ENCODE measurements at places on chromosomes 2 and 18.

GRCh38 chr18:11383381-11383780, 226.0 kb upstream of the SLC35G4 start:
- no peaks in the 10 kb centered on the region for H3K4me1 ChIP-seq
- no peak overlapping the region for H3K4me3 ChIP-seq
- no peaks in the 10 kb centered on the region for H3K36me3 ChIP-seq
- H3K27me3 ChIP-seq, result no peaks in the 10 kb centered on the region
- H3K27ac ChIP-seq, result no peak overlapping the region
- DNase-seq, result no peak

DNA sequence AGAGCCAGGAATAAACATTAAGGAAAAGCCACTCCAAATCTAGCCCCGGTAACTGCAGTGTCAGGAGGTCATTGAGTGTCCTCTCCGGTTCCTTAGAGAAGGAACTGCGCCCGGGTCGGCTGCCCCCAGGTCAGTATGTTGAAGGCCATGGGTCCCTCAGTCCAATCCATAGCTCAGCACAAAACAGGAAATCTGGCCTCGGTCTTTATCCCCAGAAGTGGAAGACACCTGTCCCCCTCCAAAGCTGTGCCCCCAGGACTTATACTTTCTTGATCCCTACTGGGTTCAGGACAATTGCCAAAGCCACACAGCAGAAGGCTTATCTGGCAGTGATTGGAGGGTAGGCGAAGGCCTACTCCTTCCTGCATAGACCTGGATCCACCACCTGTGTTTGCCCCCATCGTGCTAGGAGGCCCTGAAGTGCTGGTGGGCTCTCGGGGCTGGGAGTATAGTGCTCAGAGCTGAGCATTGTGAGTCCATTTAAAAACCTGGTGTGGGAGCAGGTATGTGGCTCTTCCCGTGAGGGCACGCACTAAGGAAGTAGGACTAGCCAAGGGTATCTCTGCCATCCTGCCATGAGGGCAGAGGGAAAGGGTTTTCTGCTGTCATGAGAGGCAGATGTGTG, 178.6 kb downstream of the SEPTIN10 start:
- H3K27ac ChIP-seq, result no peak overlapping the region
- no peaks in the 10 kb centered on the region for H3K4me1 ChIP-seq
- H3K4me3 ChIP-seq, result no peak overlapping the region

GRCh38 chr18:13300029-13300428, 81.5 kb downstream of the LDLRAD4 start:
- H3K27ac ChIP-seq, result no peak overlapping the region
- H3K4me1 ChIP-seq, result peaks cover 5% of the 10 kb centered on the region
- DNase-seq, result no peak
- H3K27me3 ChIP-seq, result no peaks in the 10 kb centered on the region
- no peaks in the 10 kb centered on the region for H3K36me3 ChIP-seq

GRCh38 chr2:147320146-147320545, 524.7 kb upstream of the ACVR2A start:
- H3K4me3 ChIP-seq, result no peak overlapping the region
- H3K36me3 ChIP-seq, result no peaks in the 10 kb centered on the region
- H3K27me3 ChIP-seq, result no peaks in the 10 kb centered on the region
- no peak overlapping the region for H3K27ac ChIP-seq

DNA sequence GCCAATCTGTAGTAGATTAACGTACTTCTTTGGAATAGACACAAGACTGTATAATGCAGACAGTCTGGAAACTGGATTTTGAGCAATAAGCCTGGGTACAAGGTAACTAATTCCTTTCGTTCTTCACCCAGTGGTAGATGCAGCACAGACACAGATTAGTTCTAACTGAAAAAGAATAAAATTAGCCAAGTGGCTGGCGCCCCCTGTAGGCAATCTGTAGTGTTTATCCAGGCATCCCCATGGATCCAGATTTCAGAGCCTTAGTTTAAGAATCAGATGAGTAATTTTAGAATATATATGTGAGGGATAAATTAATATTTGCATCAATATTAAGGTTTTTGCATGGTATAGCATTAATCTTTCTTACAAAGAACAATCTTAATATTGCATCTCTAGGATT, 563.9 kb downstream of the DCC start:
- H3K4me3 ChIP-seq, result no peak overlapping the region
- DNase-seq, result peak; percentile 10
- H3K27ac ChIP-seq, result no peak overlapping the region
- no peaks in the 10 kb centered on the region for H3K36me3 ChIP-seq

GRCh38 chr18:2258954-2259353, 312.4 kb downstream of the METTL4 start:
- H3K36me3 ChIP-seq, result no peaks in the 10 kb centered on the region
- DNase-seq, result no peak
- H3K27ac ChIP-seq, result no peak overlapping the region
- no peaks in the 10 kb centered on the region for H3K27me3 ChIP-seq
- no peaks in the 10 kb centered on the region for H3K4me1 ChIP-seq

- H3K27ac ChIP-seq, result no peak overlapping the region
- peak; percentile 76 for DNase-seq
- no peak overlapping the region for H3K4me3 ChIP-seq
- H3K36me3 ChIP-seq, result no peaks in the 10 kb centered on the region
- H3K27me3 ChIP-seq, result no peaks in the 10 kb centered on the region
- H3K4me1 ChIP-seq, result no peaks in the 10 kb centered on the region
Measured at GRCh38 chr2:237072067-237072931, 13.4 kb upstream of the COPS8 start.

GRCh38 chr18:76459687-76460350, 35.2 kb downstream of the ZNF516 start:
- no peaks in the 10 kb centered on the region for H3K36me3 ChIP-seq
- peak; percentile 99 for DNase-seq
- H3K4me3 ChIP-seq, result no peak overlapping the region
- peaks cover 33% of the 10 kb centered on the region for H3K4me1 ChIP-seq

DNA sequence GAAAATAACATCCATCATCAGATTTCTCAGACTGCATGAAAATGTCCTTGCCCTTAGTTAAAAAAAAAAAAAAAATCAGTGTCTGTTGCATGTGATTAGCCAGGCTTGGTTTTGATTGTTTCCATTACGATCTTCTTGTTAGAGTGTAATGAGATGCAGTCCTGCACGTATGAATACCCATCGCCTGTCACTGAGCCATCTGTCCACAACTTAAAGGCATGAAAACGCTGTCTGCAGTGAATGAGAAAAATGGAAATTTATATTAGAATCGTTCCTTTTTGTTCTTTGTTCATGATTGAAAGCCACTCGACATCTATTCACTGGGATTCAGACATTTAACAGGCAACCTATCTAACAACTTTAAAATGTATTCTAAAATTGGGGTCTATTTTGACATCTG, 521.7 kb upstream of the SPHKAP start:
- no peaks in the 10 kb centered on the region for H3K36me3 ChIP-seq
- H3K27ac ChIP-seq, result no peak overlapping the region

DNA sequence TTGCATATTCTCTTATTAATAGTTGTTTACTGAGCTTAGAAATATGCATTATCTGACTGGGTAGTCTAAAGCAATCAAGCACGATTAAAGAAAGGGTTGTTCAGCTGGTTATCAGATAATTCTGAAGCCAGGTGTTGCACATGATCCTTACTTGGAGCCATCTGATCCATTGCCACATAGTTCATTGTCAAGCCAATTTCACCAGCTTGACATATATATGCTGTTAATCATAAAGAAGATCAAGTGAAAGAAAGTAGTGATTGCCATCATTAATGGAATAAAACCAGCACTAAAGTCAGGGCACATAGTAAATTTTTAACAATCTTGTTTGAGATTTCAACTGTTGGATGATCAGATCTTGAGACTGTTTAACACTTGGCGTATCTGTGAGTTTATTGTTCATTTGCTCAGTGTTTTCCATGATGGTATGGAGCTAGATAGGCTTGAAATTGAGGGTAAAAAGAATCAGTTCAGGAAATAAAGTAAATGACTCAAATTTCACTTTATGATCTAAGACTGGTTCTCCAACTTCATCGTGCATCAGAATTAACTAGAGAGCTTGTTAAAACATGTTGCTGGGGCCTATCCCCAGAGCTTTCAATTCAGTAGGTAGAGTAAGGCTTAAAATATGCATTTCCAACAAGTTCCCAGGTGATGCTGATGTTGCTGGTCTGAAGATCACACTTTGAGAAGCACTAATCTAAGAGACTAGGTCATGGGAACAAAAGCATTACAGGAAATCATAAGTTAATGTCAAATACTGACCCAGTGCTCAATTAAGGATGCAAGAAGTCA, 539.6 kb downstream of the SATB2 start:
- no peak overlapping the region for H3K4me3 ChIP-seq
- no peaks in the 10 kb centered on the region for H3K36me3 ChIP-seq
- no peaks in the 10 kb centered on the region for H3K27me3 ChIP-seq

DNA sequence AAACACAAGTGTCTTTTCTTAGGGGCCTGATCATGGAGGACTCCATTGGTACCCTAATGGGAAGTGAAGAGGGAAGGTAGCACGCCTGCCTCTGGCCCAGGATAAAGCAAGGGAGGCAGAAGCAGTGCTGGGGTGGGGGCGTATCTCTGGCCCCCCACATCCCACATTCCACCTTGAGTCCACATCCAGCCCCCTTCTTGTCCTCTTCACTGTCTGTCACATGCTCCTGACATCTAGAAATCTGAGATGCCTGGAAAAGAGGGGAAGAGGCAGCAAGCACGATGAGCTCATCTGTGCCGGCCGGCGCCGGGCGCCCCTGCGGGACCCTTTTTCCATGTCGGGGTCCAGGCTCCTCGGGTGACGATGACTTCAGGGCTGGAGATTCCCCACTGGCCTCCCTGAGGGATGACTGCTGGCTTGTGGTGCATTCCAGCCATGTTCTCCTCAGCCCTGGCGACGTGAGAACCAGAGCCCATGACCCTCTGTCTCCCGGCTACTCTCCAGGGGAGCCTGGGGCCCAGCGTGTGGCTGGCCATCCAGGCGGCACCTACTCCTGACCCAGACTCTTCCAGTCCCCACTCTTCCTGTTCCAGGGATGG, 277.5 kb downstream of the DYSF start:
- H3K27ac ChIP-seq, result no peak overlapping the region
- no peaks in the 10 kb centered on the region for H3K36me3 ChIP-seq
- no peaks in the 10 kb centered on the region for H3K4me1 ChIP-seq

GRCh38 chr2:174777347-174778084, 13.2 kb upstream of the CHRNA1 start:
- H3K4me3 ChIP-seq, result no peak overlapping the region
- H3K27me3 ChIP-seq, result no peaks in the 10 kb centered on the region
- H3K36me3 ChIP-seq, result no peaks in the 10 kb centered on the region

GRCh38 chr2:151560289-151560688, 150.6 kb downstream of the RIF1 start:
- peak; percentile 49 for DNase-seq
- peaks cover under 1% of the 10 kb centered on the region for H3K27me3 ChIP-seq
- peaks cover 6% of the 10 kb centered on the region for H3K4me1 ChIP-seq
- no peaks in the 10 kb centered on the region for H3K36me3 ChIP-seq

- peaks cover 49% of the 10 kb centered on the region for H3K4me1 ChIP-seq
- peak overlapping the region; percentile 65 for H3K27ac ChIP-seq
- H3K4me3 ChIP-seq, result no peak overlapping the region
- peak; percentile 42 for DNase-seq
Measured at GRCh38 chr2:47223980-47224379, 68.9 kb upstream of the STPG4 start.

DNA sequence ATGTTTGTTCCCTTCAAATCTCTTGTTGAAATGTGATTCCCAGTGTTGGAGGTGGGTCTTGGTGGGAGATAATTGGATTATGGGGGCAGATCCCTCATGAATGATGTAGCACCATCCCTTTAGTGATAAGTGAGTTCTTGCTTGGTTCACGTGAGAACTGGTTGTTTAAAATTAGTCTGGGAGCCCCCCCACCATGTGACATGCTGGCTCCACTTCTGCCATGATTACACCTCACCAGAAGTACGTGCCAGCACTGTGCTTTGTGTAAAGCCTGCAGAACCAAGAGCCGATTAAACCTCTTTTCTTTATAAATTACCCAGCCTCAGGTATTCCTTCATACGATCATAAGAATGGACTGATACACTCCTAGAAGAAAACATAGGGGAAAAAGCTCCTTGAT, 10.1 kb downstream of the ABI2 start:
- peaks cover 14% of the 10 kb centered on the region for H3K4me1 ChIP-seq
- H3K36me3 ChIP-seq, result no peaks in the 10 kb centered on the region
- no peak for DNase-seq
- H3K4me3 ChIP-seq, result no peak overlapping the region

DNA sequence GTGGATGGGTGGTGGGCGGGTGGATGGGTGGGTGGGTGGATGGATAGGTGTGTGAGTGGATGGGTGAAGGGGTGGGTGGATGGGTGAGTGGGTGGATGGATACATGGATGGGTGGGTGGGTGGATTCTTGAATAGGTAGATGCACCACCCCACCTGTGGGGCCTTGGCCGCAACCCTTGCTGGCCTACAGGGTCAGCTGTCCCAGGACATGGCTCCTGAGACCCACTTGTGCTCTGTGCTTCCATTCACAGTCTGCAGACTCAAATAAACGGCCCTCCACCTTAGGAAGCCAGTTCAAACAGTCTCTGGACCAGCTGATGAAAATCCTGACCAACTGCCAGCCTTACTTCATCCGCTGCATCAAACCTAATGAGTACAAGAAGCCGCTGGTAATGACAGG, 54.4 kb downstream of the MYO7B start:
- H3K4me3 ChIP-seq, result no peak overlapping the region
- no peaks in the 10 kb centered on the region for H3K4me1 ChIP-seq
- DNase-seq, result no peak
- H3K27me3 ChIP-seq, result no peaks in the 10 kb centered on the region
- no peak overlapping the region for H3K27ac ChIP-seq

GRCh38 chr2:44902217-44903137, 39.0 kb upstream of the SIX3 start:
- no peaks in the 10 kb centered on the region for H3K4me1 ChIP-seq
- H3K27ac ChIP-seq, result no peak overlapping the region
- H3K36me3 ChIP-seq, result no peaks in the 10 kb centered on the region
- DNase-seq, result no peak
- no peak overlapping the region for H3K4me3 ChIP-seq

- H3K4me3 ChIP-seq, result no peak overlapping the region
- no peaks in the 10 kb centered on the region for H3K4me1 ChIP-seq
- DNase-seq, result no peak
- no peaks in the 10 kb centered on the region for H3K36me3 ChIP-seq
Measured at GRCh38 chr18:39424261-39424660, 1858.7 kb upstream of the CELF4 start.

GRCh38 chr2:236993286-236993685, 92.4 kb upstream of the COPS8 start:
- peaks cover 3% of the 10 kb centered on the region for H3K27me3 ChIP-seq
- H3K36me3 ChIP-seq, result no peaks in the 10 kb centered on the region
- DNase-seq, result no peak
- H3K27ac ChIP-seq, result no peak overlapping the region

DNA sequence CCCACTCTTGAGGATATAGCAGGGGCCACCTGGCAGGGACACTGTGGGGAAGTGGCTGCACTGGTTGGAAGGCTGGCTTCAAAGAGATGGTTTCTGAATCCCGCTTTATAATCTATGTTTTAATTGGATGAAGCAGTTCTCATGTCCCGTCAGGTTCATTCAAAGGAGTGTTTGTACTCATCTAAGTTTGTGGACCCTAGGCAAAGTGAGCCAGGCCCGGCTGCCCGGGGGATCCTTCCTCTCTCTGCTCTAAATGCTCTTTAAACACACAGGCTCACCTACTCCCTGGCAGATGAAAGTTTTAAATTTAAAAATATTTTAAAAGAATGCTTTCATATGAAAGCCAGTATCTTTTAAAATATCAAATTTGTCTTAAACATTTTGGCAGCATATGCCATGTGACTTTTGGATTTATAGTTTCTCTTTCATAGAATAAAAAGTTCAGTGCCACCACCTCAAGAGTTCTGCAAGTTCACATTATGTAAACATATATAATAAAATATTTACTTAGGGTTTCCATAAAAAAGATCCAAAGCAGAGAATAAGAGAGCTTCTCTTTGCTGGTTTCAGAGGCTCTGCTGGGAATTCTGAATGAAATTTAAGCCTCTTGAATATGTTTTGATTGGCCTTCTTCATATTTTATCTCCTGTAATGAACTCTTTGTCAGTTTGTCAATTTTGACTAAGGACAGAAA, 143.5 kb upstream of the ALPP start:
- no peak for DNase-seq
- no peaks in the 10 kb centered on the region for H3K36me3 ChIP-seq
- no peak overlapping the region for H3K4me3 ChIP-seq
- no peaks in the 10 kb centered on the region for H3K27me3 ChIP-seq

Data from cardiac muscle cell (in vitro differentiated cells and primary cell).